ENCODE measurements at places on chromosomes 16 and 17.
A peak's percentile ranks its signal among the peaks of the same experiment; 100 is the strongest.

DNA sequence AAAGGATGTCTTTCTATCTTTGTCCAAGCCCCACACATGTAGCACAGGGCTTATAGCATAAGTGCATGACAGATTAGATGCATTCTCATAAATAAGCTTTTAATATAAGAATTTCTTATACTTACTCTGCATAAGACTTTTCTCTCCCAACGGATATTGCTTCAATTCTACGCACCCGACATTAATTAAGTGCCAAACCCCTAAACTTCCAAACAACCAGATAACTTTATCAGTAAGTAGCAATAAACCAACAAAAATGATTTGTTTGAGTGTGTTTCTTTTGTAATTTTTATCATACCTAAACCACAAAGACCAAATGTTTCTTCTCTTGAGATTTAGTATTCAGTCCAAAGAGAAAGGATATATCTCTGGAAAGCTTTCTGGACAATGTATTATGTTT lies 391.5 kb downstream of the CDH8 start:
- DNase-seq: no peak

DNA sequence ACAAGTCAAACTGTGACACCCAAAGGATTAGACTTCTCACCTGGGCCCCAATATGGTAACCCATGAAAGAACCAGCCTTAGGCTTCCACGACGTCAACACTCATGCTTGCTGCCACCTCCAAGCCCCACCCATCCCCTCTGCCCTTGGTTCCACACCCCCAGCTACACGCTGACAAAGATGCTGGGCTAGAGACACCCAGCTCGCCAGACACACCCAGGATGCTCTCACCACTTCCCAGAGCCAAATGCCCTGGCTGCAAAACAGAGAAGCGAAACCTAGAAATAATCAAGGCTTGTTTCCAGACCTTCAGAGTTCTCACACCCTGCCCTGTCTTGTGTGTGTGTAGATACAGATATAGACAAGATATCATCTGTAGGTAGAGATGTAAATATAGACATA lies 26.0 kb upstream of the ADCY9 start:
- DNase-seq: no peak

DNA sequence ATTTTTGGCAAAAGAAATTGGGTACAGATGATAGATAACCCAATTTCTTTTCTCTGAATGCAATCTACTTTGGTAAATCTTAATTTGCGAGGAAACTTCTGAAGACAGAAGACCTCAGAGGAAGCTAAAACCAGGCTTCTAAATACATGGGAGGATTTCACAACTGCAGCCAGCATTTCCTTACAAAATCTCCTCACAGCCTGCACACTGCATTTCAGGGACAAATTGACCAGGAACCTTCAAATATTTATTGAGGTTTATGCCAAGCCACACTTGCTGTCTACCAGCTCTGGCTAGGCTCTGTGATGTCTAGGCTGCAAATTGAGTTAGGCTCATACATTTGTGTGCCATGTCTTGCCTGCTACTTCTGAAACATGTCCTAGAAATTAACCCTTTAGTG lies 167.3 kb upstream of the CDH5 start:
- DNase-seq: no peak

DNA sequence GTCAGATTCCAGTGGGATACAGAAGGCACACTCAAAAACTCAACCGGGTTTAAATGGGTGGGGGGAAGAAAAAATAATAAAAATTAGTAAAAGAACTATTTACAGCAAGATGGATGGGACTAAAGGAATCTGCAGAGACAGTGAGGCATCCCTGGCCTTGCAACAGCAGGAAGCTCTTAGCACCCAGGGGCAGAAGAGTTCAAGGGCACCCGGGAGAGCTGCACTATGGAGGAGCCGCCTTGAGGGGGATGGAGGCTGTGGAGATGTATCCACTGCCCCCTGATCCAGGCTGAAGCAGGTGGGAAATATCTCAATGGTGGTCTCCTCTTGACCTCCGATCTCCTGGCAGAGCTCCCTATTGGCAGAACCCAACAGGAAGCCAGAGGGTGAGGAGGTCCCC lies 69.4 kb upstream of the NFAT5 start:
- no peak for DNase-seq

DNA sequence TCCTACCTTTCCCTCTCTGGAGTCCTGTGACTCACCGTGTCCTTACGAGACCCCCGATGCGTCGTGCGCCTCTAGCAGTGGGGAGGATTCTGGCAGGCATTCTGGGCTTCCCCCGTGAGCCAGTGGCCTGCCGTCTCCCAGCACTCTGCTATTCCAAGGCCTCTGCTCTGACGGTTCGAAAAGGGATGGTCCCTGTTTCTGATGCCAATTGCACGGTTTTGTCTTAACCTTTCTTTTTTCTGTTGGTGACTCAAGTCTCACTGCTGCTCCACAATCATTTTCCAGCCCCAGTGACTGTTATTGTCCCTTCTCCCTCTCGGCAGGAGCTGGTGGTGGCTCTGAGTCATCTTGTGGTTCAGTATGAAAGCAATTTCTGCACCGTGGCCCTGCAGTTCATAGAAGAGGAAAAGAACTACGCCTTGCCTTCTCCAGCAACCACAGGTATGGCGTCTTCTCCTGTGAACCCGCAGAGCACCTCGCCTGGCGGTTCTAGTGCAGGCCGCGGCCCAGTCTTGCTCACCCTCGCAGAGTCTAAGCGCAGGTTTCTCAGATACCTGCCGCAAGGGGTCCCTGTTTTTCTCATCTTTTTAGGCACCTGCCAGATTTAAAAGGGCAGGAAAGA lies 100.1 kb upstream of the CHMP6 start:
- DNase-seq: peak; percentile 78

DNA sequence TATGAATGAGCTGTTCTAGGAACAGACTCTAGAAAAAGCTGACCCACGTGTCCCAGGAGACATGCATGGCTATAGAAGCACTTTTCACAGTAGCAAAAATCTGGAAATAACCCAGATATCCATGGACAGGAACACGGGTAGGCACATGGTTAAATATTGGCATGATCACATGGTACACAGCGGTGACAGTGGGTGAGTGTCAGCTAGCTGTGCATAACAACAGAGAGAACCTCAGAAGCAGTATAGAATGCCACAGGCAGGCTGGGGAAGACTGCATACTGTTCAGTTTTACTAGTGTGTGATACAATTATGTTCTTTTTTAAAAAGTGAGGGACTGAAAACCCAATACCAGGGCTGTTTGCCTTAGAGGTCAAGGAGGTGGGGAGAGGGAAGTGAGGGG lies 31.4 kb downstream of the EPN2 start:
- DNase-seq: no peak

- no peak for DNase-seq
These were observed 57.2 kb upstream of the CACNG5 start for GRCh38 chr17:66777689-66778225.

GRCh38 chr17:77233635-77234334 lies 93.0 kb downstream of the SEC14L1 start:
- DNase-seq: no peak

- no peak for DNase-seq
These were observed at the start of gene OR1A1 for GRCh38 chr17:3207367-3207766. Gene OR1A1 (plus strand): TSS chr17:3207667. CDS start chr17:3215621, 7,954 bp downstream.

DNA sequence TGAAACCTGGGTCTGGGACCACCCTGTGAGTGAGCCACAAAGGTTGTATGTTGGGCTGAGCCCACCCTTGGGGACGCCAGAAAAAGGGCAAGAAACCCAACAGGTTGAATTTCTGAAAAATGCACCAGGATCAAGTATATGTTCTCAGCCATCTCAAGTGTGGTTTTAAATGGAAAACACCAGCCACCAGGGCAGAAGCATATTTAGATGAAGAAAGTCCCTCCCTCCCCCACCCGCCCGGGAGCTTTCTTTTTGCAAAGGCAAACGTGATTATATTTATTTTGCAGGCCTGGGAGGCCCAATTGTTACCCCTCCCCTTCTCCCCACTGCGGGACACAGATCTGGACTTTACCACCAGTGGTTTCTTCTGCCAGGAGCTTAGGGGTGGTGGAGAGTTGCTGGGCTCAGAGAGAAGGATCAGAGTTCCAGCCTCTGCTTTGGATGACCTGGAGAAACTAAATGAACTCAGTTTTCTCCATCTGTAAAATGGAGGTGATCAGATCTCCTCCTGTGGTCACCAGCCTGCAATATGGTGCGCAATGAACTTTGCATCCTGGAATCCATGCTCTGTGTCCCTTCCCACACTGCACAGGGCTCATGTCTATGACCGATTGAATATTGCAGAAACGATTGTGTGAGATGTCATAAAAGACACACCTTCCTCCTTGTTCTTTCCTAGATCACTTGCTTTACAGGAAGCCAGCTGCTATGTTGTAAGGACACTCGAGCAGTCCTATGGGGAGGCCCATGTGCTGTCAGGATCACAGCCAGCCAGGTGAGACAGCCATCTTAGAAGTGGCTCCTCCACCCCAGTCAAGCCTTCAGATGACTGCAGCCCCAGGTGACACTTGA lies 21.0 kb upstream of the NGFR start:
- no peak for DNase-seq

DNA sequence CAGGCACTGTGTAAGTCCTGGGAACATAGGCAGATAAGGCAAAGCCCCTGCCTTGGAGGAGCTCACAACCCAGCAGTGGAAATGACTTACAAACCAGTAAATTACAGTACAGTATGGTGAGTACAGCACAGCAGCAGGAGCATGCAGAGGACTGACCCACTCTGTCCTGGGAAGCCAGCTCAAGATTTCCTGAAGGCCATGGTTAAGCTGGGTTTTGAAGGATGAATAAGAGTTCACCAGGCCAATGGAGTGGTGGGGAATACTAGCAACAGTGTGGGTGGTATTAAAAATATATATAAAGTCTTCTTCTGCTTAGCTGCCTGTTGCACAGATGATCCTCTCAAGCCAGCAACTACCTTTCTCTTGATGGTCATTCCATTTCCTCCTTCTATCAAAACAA lies 3.0 kb upstream of the GAN start:
- no peak for DNase-seq

DNA sequence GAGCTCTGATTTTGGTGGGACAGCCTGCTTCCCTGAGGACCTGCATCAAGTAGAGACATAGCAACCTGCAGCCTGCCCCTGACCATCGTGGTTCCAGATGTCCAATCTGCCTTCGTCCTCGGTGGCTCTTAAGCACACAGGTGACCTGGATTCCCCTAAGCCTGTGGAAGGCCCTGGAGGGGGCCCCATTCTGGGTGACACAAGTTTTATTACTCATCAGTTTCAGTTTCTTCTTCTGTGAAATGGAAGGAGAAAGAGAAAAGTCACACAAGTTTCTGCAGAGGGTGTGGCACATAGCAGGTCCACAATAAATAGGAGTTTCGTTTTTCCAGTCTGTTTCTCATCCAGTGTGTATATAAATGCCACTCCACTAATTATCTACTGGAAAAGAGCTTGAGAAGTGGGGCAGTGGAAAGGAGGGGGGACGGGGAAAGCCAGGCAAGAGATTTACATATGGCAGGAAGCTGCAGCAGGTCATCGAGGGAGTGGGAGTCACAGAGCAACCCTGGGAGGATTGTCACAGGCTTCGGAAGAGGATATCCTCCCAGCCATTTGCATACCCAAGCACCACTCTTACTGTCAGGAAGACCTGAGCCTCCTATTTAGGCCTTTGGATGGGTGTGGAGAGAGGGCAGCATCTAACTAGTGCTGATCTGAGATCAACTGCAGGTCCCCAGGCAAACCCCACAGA lies 10.0 kb upstream of the NOS2 start:
- DNase-seq: no peak

DNA sequence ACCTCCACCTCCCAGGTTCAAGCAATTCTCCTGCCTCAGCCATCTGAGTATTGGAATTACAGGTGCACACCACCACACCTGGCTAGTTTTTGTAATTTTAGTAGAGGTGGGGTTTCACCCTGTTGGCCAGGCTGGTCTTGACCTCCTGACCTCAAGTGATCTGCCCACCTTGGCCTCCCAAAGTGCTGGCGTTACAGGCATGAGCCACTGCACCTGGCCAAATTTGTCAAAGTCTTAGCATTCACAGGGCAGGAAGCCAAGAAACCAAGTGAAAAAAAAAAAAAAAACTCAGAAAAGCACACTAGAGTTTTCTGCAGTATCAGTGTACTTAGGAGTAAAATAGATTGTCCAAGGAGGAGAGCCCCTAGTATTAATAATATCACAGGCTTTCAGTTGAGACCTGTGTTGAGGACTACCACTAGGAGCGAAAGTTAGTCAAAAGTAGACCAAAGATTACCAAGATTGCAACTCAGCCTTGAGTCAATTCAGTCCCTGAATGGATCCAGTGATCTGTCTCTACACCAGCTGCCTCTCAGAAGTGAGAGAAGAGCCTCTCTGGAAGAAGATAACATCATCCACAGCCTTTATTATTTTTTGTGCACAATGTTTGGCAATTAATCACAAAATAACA lies 159.7 kb downstream of the CEP112 start:
- no peak for DNase-seq

- peak; percentile 26 for DNase-seq
These were observed 39.9 kb upstream of the BCO1 start for GRCh38 chr16:81198635-81199034.

DNA sequence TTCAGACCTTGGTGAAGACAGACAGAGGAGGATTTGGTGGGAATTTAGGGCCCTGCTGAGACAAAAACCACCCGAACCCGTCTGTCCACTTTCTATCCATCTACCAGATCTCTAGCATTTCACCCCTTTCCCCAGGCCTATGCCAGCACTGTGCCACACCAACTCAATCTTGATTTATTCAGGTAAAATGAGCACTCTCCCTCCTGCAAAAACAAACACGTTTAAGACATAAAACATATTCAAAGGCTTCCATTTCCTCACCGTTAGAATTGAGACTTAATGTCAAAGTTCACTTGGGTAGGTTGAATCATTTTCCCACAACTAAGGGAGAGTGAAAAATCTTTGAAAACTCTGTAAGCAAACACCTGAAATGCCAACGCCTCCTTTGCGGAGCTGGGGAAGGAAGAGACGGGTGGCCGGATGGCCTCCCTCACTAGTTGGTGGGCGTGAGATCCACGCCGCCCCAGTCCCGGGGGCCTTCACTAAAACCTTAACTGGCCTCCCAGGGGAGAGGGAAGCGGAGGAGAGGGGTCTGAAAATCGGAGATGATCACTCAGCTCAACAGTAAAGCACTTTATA lies 862 bp downstream of the DCAKD start:
- no peak for DNase-seq

GRCh38 chr17:31530391-31530985 lies 139.0 kb downstream of the RAB11FIP4 start:
- no peak for DNase-seq

GRCh38 chr17:42698736-42699414 lies 16.5 kb downstream of the CNTNAP1 start:
- peak; percentile 71 for DNase-seq

All from NCI-H226 (cell line).